ENCODE measurements at places on chromosomes 3 and 15.

DNA sequence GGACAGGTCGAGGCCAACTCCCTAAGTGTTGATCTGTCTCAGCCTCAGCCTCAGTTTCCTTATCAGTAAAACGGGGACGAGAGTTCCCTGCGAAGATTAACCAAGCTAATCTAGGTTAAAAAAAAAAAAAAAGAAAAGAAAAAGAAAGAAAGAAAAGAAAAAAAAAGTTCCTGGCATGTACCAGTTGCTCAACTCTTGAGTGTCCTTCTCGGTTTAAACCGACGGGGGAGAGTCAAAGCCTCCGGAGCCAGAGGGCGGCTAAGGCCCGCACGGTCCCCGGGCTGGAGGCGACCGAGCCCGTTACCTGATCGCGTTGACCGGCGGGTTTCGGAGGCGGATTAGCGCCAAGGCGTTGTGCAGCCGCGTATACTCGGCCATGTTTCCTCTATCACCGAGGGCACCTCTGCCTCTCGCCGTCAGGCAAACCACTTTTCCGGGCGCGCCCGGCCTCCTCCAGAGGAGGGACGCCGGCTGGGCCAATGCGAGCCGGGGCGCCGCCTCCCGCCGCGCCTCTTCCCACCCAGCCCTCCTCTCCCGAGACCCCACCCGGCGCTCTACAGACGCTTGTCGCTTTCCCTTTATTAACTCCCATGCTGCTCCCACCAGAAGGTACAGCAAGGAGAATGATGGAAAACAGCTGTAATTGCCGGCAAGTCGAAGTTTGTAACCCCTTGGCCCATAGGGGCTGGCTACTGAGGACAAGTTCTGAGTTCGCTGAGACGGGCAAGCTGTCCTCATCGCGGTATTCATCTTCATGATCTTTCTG lies at the start of gene EHHADH:
Gene EHHADH (minus strand): TSS at position 405 of the 766 bp plus-strand sequence. CDS start 27 bp downstream, at position 378.
- DNase-seq, result peak; percentile 94

DNA sequence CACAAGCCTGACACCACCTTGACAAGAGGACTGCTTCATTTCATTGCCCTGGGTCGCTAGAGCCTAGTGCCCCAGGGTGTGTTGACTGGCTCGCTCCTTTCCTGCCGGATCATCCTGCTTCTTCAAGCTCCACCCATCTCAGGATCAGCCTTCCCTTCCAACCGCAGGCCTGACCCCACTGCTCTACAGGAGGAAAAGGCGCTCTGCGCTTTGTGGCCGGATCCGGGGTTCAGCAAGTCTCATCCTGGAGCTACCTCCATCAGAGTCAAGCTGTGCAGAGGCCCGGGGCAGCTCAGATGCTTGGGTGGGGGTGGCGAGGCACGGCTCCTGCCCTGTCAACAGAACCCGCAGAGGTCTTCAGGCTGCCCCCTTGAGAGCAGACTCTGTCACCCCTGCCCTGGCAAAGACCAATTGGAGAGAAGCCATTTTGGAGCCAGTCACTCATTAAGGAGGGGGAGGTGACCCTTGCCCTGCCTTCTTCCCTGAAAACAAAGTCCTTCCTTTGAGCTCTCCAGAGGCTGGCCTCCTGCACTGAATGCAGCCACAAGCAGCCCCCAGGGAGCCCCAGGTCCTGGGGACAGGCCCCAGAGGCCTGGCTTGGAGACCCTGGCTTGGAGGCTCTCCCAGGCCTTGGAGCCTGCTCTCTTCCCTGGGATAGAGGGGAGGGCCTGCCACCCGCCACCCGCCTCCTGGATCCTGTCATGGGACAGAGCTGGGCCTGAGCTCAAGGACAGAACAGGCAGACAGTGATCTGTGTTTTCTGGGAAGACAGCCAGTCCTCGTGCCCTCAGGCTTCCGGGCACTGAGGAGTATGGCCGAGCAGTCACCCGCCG lies 80.3 kb downstream of the CPN2 start:
- DNase-seq, result peak; percentile 93

- DNase-seq, result no peak
Observed at GRCh38 chr3:16060945-16061344, 113.5 kb upstream of the GALNT15 start.

- DNase-seq, result no peak
Observed at GRCh38 chr3:195773956-195774537, 37.7 kb downstream of the MUC4 start.

DNA sequence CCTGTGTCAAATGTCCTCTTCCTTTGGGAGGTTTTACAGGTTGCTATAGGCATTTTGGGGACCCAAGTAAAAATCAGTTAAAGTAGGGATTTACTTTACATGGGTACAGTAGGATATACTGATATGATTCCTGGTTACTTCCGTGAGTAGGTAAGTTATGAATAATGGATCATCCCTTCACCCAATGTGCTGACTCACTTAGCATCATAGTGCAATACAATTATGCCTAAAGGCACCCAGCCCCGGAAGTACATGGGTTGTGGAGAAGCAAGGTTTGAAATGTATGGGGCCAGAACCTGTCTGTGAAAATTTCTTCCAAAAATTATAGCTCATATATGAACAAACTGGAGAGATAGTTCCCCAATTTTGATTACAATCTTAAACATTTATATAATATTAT lies 64.0 kb downstream of the GLB1 start:
- no peak for DNase-seq

DNA sequence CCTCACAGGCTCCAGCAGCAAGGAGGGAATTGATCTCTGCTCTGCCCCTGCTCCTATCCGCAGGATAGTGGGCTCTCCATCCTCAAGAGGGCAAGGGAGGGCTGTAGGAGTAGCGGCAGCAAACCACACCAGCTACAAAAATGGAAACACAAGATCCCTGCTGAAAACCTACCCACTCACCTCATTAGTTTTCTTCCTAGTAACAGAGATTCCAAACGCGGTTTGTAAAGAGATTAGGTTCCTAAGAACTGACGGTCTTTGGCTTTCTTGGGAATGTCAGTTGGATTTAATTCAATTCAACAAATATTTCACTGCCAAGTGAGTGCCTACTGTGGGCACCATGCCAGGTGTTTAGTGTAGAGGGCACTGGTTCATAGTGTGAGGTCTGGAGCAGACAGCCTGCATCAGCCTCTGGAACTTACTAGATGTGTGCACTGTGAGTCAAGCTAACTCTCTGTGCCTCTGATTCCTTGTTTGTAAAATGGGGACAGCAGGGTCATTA lies 84.7 kb downstream of the MRPL46 start:
- DNase-seq, result no peak

GRCh38 chr3:192514081-192514753 lies 213.1 kb downstream of the FGF12 start:
- DNase-seq, result no peak

- DNase-seq, result peak; percentile 63
Observed at GRCh38 chr3:118501152-118501551, 533.5 kb downstream of the IGSF11 start.

DNA sequence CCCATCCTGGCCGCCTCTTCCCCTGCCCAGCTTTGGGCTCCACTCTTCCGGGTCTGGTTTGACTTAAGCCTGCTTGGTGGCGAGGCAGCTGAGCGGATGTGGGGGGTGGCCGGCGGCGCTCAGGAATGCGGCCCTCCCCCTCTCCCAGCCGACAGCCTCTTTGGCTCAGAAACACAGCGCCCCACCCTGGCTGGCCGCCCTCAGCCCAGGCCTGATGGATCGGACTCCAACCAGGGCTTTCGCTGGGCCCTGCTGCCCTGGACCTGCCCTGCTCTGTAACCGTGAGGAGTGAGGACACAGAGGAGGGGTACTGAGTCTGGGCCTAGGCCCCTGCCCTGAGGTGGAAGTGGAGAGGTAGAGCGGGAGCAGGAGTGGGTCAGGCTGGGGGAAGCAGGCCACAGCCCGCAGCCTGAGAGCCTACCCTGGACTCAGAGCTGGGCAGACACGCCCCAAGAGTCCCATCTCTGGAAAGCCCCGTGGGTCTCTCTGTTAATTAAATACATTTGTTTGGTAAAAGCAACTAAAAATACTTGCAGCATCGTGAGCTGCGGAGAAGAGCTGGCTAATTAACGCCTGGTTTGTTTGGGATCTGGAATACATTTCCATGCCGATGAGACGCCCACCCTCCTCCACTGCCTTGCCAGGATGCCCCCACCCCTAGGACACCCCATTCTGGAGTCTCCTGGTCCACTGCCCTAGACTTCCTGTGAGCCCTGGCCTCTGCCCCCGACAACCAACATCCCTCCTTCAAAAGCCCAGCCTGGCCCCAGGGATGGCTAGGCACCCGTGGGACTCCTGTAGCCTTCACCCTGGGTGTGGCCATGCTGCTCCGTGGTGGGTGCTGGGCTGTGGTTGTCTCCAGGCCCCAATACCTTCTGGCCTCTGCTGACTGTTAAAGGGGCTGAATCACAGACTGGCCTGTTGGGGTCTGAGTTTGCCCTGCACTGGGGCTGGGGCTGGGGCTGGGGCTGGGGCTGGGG lies 19.6 kb downstream of the PLXNA1 start:
- peak; percentile 59 for DNase-seq

GRCh38 chr15:41775651-41776050 lies 1.4 kb downstream of the MAPKBP1 start:
- no peak for DNase-seq

- DNase-seq, result no peak
Observed at GRCh38 chr3:179410331-179410730, 40.9 kb downstream of the GNB4 start.

DNA sequence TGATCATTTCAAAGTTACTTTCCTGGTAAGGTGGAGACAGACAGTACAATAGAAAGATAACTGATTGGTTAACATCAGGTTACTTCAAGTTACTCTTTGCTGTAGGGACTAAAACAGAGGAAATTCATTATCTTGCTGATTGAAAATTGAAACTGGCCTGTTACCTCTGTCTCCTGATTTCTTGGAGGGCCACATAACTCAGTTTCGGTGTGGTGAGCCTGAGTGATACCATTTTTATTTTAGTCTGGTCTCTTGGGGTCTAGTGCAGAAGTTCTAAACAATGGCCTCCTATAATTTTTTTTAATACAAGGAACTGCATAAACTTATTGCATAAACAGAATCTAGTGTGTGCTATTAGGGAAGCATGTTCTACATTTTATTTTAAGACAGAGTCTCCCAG lies 1.2 kb upstream of the ICE2 start:
- DNase-seq, result no peak

GRCh38 chr3:123457841-123458240 lies 9.0 kb upstream of the ADCY5 start:
- DNase-seq, result no peak
